ENCODE measurements at places on chromosomes 11 and 22. TPM values are rescaled to one million over a fixed set of nuclear protein-coding genes. Genes with fewer than 3 reads are reported as not detected.

DNA sequence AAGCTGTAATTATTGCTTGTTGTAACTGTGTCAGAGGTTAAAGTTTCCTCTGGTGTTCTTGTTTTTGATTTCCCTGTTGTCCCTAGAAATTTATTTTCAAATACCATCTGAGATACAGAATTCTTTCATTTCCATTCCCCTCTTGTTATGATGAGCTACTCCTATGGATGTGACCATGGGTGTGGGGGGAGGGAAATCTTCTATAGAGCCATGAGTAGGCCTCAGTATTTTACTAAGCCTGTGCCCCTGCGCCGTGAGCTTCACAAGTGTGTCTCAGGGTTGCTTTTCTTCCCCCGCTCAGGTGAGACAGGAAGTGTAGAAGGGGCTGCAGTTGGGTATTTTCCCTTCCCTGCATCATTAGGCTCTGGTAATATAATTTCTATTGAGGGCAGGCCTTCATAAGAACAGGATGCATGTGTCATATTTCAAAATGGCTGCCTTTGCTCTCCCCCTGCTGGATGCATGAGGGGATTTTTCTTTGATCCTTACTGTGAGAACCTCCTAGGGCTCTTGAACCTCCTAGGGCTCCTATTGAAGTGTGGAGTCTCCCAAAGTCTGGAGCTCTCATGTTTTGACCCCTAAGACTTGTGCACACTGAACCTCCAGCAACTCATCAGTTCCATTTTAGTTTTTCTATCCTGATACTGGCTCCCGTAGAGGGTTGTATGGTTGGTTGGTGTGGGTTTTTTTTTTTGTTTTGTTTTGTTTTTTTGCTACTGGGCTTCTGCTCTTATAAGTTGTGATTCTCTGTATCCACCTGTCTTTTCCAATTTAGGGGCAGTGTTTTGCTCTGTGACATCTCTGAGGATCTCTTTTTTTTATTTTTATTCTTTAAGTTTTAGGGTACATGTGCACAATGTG is 658.2 kb downstream of the NTM start:
- no peak overlapping the region for H3K27ac ChIP-seq
- H3K4me3 ChIP-seq, result no peak overlapping the region
- no peak for DNase-seq
- no peaks in the 10 kb centered on the region for H3K36me3 ChIP-seq
- no peaks in the 10 kb centered on the region for H3K27me3 ChIP-seq

DNA sequence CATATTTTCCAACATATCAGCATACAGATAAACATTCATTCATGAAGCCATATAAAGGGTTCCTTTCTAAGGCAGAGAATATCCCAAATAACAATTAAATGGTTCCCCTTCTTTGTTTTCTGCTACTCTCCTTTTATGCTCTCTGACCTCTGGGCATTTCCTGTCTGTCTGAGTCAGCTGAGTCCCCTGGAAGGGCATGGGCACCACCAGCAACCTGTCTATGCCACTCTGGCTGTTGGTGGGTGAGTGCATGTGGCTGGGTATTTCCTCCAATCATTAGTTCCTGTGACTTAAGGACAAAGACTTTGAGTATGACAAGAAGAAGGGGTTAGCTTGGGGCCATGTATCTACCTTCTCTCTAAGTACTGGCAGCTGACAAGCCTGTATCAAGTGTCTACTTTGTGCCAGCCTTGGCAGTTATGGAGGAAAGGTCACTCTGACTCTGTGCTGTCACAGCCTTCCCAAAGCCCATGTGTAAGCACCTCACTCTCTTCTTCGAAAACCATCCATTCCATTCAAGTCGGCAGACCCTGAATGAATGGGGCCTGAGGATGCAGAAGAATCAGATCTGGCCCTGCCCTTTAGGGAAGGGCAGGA is 86.3 kb upstream of the PHOX2A start:
- H3K27me3 ChIP-seq, result no peaks in the 10 kb centered on the region
- no peak for DNase-seq
- no peak overlapping the region for H3K4me3 ChIP-seq
- no peaks in the 10 kb centered on the region for H3K4me1 ChIP-seq
- no peaks in the 10 kb centered on the region for H3K36me3 ChIP-seq

DNA sequence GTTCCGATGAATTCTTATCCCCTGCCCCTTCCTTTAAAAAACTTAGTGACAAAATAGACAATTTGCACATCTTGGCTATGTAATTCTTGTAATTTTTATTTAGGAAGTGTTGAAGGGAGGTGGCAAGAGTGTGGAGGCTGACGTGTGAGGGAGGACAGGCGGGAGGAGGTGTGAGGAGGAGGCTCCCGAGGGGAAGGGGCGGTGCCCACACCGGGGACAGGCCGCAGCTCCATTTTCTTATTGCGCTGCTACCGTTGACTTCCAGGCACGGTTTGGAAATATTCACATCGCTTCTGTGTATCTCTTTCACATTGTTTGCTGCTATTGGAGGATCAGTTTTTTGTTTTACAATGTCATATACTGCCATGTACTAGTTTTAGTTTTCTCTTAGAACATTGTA is 12.0 kb downstream of the CCND1 start:
- no peak overlapping the region for H3K27ac ChIP-seq
- no peaks in the 10 kb centered on the region for H3K4me1 ChIP-seq
- H3K4me3 ChIP-seq, result no peak overlapping the region
- DNase-seq, result no peak

The TPP1 gene
- 38.2 TPM for total RNA-seq

The RFPL1 gene
- not detected for total RNA-seq

Data from breast epithelium (tissue), 4 donors.